Activated CD4-positive, alpha-beta memory T cell treated with anti-CD3 and anti-CD28 coated beads, Interleukin-2, amount 10 ng/mL, durations not matched to agents 7 days and 5 days (primary cell): ENCODE measurements at places on chromosomes 4 and X. TPM values are rescaled to one million over a fixed set of nuclear protein-coding genes. Genes with fewer than 3 reads are reported as not detected.

DNA sequence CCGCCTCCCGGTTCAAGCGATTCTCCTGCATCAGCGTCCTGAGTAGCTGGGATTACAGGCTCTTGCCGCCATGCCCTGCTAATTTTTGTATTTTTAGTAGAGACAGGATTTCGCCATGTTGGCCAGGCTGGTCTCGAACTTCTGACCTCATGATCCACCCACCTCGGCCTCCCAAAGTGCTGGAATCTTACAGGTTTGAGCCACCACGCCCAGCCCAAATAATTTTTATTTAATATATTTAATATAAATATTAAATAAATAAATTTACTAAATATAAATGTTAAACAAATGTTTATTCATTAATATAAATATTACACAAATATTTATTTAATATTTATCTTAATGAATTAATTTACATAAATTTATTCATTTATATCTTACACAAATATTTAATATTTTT is 120.2 kb downstream of the SHOX start:
- no peak for DNase-seq

DNA sequence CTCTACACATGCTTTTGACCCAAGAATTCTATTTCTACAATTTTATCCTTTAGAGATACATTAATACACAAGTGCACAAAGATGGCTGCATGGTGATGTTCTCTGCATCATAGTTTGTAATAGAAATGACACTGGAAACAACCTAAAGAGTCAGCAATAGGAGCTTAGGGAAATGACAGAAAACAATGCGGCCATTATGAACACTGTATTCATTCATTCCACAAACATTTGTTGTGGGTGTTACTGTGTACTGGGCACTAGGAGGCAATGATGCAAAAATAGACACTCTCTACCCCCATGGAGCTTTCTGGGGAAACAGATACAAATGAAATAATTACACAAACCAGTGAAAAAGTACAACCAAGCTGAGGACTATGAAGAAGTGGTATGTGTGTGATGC is 32.0 kb downstream of the IDS start:
- DNase-seq, result no peak

- DNase-seq, result no peak
Measured at GRCh38 chr4:152218576-152218975, 317.3 kb downstream of the FBXW7 start.

DNA sequence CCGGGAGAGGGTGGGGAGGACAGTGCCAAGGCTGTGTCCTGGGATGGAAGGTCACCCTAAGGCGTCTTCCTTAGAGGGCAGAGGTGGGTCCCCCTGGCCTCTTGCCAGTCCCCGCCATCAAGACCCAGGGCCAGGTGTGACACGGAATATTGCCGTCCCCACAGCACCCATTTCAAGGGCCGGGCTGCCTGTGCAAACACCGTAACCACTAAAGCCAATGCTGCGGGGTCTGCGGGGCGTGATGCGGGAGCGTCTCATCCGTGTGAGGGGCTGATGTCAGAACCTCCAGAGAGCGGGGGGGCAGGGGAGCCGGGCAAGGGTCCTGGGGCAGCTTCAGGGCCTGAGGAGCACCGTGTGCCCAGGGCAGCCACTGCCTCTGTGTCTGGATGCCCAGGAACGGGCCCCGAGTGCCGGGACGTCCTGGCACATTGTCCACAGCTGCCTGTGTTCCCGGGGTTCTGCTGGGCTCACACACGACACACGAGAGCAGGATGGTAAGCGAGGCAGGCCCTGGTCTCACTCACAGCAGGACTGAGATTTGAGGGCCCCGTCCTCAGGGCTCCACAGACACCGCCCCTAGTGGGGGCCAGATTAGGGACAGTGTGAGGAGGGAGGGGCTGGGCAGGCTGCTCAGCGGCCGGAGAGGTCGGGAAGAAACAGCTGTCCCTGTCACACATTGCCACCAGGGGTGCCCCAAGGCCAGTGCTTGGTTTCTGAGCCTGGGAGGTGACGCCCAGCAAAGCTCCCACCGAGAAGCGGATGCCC is 29.2 kb downstream of the NKX1-1 start:
- DNase-seq, result no peak

Gene MUC7
- total RNA-seq, result not detected

Gene CC2D2A
- not detected for total RNA-seq

Gene PRDM5
- total RNA-seq, result 0.23 TPM

DNA sequence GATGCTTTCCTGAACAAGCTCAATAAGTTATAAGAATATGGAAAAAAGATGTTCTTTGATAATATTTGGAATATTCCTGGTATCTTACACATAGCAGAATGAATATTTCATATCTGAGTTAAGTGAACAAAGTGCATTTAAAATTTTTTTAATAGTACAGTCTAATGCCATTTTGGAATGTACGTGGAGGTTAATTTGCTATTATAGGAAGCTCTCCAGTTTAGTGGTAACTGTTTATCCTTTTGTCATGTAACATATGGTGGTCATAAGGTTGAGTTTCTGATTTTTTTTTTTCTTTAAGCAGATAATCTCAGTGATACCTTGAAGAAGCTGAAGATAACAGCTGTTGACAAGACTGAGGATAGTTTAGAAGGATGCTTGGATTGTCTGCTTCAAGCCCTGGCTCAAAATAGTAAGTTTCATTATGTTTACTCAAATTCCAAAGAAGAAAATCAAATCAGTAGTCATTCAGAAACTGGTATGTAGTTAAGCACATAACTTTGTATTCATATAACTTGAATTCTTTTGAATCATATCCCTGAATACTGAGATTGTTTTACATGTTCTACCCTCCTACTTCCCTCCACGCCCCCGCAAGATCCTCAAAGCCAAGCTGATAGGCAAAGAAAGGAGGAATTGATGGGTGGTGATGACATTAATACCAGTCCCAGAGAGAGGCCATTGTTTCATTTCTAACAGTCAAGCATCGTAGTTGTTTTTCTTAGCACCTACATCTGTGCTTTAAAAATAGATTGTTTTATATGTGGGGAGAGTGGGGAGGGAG is 32.1 kb downstream of the RAP1GDS1 start:
- no peak for DNase-seq

Gene MAGED4B
- 2.9 TPM for total RNA-seq

GRCh38 chr4:181536196-181536746 is 706.9 kb upstream of the TENM3 start:
- no peak for DNase-seq

DNA sequence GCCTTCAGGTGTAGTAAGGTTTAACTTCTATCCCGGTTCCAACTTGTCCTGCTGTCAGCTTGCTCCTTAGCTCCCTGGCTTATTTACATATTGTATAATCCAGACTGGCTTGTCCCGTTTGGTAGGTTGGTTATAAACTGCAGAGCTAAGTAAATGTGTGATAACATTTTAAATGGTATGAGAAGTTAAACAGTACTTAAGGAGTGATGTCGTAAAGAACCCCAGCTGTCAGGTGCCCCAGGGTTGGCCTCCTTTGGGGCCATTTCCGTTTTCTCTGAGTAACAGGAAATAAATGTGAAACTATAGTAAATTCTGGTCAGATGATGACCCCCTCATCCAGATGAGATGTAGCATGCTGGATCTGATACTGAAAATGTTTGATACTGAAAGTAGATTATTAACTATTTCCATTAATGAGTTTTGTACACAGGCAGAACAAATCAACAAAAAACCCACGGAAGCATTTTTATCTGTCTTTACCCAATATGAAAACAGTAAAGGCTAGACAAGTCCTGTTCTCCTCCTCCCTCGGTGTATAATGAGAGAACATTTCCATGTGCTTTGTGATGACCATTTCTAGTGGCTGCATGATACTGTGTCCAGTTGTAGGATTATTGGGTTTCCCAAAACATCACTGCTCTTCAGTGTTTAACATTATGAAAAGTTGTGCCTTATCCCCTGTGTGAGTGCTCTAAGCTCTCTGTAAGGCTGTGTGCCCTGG is 22.4 kb downstream of the GAB1 start:
- DNase-seq, result peak; percentile 47

DNA sequence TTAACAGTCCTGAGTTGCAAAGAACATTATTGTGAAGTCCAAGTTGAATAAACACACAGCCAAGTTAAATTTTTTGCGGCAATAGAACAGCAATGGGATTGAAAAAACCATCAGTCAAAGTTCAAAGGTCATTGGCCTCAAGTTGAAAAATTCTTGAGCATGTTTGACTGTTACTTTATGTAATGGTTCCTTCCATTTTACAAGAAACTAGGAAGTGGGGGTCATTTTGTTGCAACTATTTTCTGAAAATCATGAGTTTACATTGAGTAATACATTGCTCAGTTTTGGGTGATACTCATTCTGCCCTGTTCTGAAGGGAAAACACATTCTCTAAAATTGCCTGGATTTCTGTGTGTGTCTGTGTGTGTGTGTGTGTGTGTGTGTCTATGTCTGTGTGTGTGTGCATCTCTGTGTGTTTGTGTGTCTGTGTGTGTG is 5.2 kb upstream of the IRF2 start:
- DNase-seq, result no peak

Gene FGB
- not detected for total RNA-seq

Gene MAGEA1
- not detected for total RNA-seq

DNA sequence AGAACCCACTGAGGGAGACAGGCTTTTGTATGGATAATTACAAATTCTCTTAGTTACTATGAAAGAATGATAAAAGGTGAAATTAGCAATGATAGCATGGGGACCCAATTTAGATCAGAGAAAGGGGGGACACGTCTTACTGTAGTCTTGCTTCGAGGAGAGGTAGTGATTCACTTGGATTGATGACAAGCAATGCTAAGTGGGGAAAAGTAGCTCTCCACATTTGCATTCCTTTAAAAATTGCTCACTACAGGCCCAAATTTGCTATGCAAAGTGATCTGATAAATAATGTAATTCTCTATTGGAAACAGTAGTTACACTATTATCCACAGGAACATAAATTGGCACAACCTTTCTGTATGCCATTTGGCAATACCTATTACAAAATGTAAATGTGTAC is 42.5 kb upstream of the MAP3K15 start:
- DNase-seq, result no peak

Gene ATOH1
- not detected for total RNA-seq

Gene RBMXL3
- total RNA-seq, result not detected

GRCh38 chr4:73419106-73420038 is 15.3 kb downstream of the ALB start:
- DNase-seq, result no peak

Gene SHISA3
- total RNA-seq, result 0.58 TPM

DNA sequence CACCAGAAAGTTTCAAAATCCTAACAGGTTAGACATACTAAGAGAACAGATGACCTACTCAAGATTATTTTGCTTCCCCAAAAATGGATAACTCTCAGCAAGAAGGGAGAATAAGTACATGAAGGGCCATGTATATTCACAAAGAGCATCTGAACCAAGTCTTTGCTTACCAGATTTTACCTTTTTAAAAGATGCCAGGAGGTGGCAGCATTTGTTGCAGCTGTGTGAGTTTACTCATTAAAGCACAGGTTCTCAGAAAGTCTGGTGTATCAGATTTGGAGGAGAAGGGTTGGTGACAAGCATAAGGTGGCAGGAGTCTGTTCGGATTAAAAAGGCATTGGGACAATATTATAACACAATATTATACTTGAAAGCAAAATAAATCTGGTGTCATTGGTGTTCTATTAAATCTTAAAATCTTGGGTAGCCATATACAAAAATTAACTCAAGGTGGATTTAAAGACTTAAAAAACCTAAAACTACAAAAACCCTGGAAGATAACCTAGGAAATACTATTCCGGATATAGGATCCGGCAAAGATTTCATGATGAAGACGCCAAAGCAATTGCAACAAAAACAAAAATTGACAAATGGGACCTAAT is 51.3 kb upstream of the NFKB1 start:
- peak; percentile 60 for DNase-seq

Gene CT45A1
- not detected for total RNA-seq

Gene TLR2
- total RNA-seq, result 1.1 TPM

- DNase-seq, result no peak
Measured at GRCh38 chrX:8245411-8245810, 74.3 kb upstream of the VCX2 start.

Gene TMSB15B
- 7.5 TPM for total RNA-seq

DNA sequence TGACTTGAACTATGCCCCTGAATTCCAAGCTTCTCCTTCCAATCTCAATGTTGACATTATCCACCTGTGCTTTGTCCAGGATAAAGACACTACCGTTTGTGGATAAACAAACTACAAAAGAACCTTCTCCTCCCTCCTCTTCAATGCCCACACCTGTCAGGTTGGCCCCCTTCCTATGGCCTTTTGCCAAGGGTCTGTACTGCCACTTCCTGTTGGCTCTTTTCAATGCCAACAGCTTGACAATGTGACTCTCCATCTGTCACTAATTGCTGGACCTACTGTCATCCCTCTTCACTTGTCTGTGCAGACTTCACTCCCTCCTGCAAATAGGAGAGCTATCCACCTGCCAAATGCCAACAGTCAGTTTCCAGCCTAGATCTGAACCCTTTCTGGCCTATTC is 35.8 kb upstream of the MID1 start:
- no peak for DNase-seq
